DMS 273 treated with DMSO at 0.1 percent for 48 hours (cell line): ENCODE measurements at places on chromosomes 7 and 10.

- DNase-seq: no peak
Observed at GRCh38 chr7:47552621-47553020, 29.3 kb downstream of the TNS3 start.

GRCh38 chr7:67947646-67948045 is 951.0 kb downstream of the TYW1 start:
- DNase-seq: no peak

DNA sequence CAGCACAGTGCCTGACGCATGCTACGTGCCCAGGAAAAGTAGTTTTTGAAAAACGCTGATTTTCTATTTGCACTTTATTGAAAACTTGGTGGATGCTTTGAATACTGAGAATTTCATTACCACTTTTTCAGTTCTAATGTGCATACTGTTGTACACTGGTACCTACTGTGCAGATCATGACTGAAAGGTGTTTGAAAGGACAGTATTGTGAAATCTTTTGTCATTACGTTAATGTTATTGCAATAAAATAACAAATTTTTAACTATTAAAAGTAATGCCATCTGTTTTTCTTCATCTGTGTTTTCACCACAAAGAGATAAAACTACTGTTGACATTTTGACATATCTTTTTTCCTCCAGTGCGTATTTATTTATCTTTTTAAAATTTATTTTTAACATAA is 42.1 kb downstream of the CNNM2 start:
- DNase-seq: no peak

DNA sequence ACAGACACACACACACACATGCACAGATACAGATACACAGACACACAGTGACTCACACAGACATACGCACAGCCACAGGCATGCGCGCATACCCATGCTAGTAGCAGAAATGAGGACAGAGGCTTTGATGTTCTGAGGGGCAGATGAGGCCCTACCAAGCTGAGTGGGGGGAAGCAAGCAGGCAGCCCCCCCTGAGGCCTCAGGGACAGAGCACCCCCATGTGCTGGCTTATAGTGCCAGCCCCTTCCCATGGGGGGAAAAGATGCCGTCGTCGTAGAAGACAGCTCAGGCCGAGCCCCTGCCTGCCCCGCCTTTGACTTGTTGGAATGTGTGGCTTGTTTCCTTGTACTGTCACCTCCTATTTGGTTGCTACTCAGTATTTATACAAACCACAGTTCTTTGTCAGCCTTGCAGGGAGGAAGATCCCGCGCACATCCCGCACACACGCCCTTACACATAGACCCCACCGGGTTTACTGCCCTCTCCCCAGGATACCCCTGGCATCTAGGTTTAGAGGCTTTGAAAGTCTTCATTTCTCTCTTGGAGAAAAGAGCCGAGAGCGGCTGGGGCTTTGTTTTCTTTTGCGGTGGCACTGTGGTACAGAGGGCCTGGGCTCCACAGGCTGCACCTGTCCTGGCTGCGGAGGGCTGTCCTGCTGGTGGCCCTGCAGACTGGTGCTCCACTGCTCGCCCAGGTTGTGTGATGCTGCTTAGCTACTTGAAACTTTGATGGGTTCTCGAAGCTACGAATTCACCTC is 112.5 kb downstream of the DOCK1 start:
- no peak for DNase-seq

GRCh38 chr7:94401428-94401814 is 6.7 kb downstream of the COL1A2 start:
- no peak for DNase-seq

DNA sequence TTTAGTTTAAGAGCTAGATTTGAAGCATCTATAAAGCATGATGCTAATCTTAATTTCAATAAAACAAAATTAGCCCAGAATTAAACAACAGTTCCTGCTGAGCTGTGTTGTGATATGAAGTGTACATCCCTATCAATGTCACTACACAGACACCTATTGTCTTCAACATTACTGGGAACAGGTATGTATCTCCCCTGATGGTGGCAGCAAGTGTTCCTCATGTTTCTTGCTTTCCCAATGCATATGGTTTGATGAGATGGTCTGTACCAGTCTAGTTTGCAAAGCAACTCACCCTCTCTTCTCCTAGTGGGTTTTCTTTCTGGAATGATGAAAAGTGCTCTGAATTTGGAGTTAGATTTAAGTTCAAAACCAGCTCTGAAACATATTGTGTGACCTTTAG is 38.1 kb downstream of the TSPAN12 start:
- DNase-seq: no peak

DNA sequence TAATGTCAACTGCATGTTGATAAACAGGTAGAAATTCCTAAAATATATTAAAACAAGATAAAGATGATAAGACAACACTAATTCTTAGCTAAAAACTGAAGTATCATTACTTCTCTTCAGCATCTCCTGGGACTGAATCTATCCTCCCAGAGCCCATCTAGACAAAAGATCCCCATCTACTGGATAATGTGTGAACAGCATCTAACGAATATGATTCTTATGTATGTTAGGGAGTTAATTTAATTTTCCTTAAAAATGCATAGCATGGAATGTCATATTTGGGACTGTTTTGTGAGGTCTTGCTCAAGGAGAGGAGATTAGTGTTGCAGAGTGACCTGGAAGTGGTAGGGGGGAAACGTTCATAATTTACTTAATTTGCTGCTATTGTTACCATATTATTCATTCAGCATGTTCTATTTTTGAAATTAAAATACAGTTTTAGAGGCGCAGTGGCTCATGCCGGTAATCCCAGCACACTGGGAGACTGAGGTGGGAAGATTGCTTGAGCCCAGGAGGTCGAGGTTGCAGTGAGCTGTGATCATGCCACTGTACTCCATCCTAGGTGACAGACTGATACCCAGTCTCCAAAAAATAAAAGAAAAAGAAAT is 305.1 kb upstream of the CSTF2T start:
- DNase-seq: no peak

DNA sequence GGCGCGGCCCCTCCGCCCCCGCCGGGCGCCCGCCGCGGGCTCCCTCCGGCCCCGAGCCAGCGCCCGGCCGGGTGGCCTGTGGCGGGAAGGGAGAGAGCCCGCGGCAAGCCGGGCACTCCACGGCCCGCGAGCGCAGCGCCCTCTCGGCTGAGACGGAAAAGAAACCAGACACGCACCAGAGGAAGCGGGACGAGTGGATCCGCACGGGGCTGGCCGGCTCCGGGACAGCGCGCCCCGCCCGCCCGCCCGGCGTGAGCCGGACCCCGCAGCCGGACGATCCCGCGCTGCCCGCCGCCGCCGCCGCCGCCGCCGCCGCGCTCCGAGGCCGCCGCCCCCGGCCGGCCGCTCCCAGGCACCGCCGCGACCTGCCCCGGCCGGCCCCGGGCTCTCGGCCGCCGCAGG is 300 bp downstream of the ARHGAP21 start:
- no peak for DNase-seq

- no peak for DNase-seq
Observed at GRCh38 chr10:78865538-78865875, 203.3 kb upstream of the ZMIZ1 start.

DNA sequence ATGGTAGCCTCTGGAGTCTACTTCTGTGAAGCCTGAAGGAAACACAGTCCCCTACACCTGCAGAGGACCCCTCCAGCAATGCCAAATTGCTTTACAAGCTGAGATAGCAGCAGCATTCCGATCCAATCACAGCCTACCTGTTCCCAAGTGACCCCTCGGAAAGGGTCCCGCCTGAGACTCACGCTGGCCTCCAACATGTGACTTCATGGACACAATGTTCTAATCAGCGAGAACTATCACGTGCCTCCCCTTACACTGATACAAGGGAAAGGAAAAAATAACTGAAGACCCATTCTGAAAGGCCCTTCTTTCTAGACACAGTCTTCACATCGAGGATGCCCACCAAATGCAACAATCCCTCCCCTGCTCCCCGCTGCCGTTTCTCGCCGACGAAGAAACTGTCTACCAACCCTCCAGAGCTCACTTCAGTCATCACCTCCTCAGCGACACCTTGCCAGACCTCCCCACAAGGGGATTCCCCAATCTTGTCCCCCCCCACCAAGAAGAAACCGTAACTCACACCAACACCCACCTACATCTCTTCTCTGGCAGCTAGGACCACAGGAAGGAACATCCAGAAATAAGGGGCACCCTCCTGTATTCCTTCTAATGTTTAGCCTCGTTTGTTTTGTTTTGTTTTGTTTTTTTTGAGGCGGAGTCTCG is 1.8 kb downstream of the SNX8 start:
- DNase-seq: no peak

DNA sequence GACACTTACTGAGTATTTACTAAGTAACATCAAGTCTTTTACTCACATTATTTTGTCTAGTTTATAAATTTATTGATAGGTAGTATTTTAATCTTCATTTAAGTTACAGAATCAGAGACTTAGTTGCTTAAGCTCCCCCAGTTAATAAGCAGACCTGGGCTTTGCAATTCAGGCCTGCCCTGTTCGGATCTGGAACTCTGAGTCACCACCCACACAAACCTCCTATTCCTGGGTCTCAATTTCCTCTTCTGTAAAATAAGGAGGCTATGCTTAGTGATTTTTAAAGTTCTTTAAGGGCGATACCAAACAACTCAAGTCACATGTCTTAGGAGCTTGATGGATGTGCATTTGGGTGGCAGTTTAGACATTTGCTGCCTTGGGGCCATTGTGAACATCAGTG is 3.5 kb upstream of the MGAM start:
- no peak for DNase-seq

DNA sequence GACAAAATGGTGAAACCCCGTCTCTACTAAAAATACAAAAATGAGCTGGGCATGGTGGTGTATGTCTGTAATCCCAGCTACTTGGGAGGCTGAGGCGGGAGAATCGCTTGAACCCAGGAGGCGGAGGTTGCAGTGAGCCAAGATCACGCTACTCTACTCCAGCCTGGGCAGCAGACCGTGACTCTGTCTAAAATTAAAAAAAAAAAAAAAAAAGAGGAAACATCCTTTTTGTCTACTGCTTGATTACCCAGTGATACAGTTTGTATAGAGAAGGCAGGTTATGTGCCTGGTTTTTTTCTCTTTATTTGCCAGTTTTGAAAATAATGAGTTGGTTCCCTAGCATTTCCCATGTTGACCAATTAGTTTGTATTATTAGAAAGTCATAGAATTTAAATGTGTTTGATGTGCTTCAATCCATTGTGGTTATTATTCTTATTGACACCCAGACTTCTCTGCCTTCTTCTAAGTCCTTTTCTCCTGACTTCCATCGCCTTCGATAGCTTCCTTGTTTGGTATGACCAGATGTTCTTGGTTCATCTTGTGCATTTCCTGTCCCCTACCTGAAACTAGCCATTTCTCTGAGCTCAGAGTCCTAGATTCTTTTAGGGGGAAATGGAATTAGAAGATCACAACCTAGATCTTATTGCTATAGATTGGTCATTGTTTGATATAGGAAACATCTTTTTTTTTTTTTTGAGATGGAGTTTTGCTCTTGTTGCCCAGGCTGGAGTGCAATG is 43.2 kb downstream of the VKORC1L1 start:
- no peak for DNase-seq

GRCh38 chr7:139913021-139913844 is 84.2 kb downstream of the TBXAS1 start:
- DNase-seq: no peak
